Stimulated activated CD4-positive, alpha-beta T cell treated with anti-CD3 and anti-CD28 coated beads, Interleukin-1b, Interleukin-23, amount 100 ng/mL, for 24 hours (primary cell): ENCODE measurements at places on chromosomes 4 and X.

GRCh38 chr4:165667969-165668368, 205.1 kb upstream of the TLL1 start:
- DNase-seq, result no peak

GRCh38 chrX:40156470-40157227, 58.9 kb upstream of the BCOR start:
- DNase-seq, result no peak

DNA sequence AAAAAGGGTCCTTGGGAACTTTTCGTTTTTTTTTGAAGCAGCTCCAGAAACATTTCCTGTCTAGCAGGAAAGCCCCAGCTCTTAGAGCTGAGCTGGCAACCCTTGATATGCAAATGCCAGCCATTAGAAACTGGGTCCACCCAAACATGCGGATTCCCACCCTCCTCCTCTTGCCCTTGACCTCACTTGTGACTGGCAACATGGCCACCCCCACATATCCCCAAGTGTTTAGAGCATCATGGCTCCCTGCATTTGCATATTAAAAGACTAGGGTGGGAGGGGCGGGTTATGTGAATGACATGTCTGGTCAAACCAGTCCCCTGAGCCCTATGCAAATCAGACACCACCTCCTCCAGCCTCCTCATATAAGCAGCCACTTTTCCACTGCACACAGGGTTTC, 671.1 kb downstream of the FAT4 start:
- DNase-seq, result no peak

GRCh38 chrX:12946838-12947544, 27.9 kb upstream of the TMSB4X start:
- no peak for DNase-seq

DNA sequence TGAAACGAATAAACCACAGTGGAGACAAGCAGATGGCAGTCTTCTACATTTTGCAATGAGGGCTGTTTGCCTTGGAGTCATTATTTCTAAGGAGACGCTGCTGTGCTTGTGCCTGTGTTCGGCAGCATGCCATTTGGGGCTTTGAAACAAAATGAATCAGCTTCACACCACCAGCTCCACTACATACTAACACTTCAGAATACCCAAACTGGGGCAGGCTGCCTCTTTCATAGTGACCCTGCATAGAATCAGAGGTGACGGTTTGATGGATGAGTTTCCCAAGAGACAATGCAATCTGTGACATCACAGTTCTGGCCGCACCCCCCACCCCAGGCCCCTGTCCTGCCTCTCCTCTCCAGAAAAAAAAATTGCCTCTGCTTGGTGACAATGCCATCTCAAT, 57.1 kb upstream of the MID1 start:
- DNase-seq, result no peak

DNA sequence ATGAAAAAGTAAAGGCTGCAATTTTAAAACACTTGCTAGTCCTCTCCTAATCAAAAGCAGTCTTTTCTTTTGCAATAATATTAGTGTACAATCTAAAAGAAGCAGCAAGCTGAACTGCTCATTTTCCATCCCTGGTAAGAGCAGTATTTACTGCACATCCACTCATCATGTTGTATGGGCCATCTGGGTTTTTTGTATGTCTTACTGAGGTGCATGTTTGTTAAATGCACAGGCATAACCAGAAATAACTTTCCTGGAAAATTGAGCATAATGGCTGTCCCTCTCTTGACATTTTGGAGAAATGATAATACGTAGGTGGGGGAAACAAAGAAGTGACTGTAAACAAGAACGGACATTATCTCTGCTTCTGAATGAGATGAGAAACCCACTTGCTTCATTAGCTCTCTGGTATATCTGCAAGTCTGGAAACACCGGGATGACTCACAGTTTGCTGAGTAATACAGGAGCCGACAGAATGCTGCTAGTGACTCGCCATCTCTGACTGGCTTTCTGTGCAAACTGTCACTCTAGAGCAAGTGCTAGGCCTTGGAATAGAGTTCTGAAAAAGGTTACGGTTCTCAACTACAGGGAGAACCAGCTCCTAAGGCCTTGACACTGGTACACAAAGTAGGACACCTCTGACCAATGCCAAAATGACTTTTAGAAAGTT, 85.7 kb upstream of the MTM1 start:
- peak; percentile 44 for DNase-seq

GRCh38 chrX:110657073-110657472, 138.5 kb downstream of the CHRDL1 start:
- DNase-seq, result no peak

DNA sequence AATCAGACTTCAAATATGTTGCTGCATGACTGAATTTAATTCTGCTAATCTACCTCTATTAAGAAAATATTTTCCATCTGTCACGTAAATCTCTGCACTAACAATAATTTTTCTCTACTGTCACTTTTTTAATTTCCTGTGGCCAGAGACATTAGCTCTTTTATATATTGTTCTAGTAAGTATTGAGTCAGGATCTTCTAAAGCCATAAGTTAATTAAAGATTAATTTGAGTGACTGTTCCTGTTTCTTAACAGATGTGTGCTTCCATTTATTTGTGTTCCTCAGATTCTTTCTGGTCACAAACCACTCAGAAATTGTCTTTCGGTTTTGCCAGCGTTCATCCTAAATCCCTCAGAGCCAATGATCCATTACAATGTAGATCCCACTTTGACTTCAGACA, 2.4 kb upstream of the SMR3B start:
- DNase-seq, result no peak

GRCh38 chr4:35966566-35966965, 277.7 kb downstream of the ARAP2 start:
- no peak for DNase-seq

GRCh38 chr4:98663226-98664006, 5.0 kb upstream of the TSPAN5 start:
- peak; percentile 34 for DNase-seq

DNA sequence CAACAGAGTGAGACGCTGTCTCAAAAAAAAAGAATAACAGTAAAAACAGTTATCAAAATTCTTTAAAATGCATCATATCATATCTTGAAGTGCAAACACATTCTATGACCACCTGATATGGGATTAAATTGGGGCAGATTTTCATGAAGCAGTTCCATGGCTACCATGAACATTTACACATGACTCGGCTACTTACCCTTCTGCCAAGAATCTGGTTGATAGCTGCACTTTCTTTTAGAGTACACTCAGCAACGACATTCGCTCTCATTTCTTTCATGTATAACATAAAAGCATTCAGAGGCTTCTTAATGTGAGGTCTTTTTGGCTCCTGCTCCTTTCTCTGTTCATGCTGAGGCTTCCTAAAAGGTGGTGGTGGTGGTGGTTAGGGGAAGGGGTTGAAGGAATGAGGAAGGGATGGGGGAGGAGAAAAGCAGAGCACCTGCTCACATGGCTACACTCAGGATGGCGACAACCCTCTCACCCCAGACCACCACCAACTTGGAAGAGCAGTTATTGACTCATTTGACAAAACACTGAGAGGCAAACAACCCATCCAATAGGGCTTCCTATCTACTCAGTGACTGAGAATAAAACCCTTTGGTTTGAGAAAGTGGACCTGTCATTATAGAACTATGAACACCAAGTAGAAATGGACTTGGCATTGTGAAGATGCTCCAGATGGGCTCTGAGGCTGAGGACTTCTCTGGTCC, 88.5 kb downstream of the HADH start:
- no peak for DNase-seq

DNA sequence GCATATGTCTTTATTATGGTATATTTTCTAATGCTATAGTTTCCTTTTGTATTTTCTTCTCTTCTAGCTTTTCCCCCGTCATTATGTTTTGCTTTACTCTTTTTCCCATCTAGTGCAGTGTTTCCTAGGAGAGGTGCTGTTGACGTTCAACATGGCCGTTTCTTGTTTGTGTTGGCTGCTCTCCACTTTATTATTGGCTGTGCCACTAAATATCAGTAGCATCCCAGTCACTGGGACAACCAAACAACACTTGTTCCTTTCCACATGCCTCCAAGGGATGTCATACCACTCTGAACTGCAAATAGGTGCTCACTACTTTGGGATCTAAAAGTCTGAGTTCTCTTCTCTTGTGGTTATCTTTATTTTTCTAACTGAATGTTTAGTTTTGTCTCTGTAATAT, 26.5 kb downstream of the GBA3 start:
- no peak for DNase-seq

DNA sequence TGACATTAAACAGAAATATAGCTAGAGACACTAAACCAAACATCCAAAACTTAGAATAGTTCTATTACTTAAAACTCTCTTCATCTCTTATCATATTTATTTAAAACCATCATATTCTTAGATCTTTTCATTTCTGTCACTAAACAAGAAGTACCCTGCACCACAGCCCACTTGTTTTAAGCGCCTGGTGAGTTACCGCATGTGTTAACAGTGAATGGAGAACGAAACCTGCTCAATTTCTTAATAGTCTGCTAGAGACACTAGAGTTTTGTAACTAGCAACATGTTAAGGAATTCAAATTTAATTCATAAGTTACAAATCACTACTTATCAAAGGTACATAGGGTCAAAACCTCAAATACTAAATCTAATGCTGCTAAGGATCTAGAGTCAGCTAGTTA, 111.5 kb downstream of the FBXW7 start:
- DNase-seq, result no peak

- no peak for DNase-seq
Measured at GRCh38 chrX:65987811-65988210, 52.1 kb downstream of the VSIG4 start.

DNA sequence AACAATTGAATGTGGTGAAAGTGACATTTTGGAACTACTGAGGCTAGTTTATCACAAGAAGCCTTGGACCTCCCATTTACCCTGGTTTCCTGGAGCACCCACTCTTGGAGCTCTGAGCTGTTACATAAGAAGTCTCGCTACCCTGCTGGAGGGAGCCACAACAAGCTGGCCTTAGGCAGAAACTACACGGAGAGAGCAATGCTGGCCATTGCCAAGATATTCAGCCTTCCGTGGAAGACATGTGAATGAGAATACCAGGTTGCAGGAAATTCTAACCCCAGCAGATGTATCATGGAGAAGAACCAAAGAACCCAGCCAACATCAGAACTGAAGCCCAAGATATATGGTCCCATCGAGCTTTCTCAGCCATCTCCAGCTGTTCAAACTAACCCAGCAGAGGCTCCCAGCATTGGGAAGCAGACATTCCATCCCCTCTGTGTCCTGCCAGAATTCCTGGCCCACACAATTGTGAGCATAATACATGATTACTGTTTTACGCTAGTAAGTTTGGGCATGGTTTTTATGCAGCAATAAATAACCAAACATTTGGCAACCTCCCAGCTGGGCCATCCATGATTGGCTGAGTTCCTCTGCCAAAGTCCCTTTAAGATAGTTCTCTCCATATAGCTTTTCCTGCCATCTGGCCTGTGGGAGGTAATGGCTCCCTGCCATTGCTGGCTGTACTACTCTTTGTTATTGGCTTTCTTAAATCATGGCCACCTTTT, 17.9 kb upstream of the PDE5A start:
- no peak for DNase-seq

GRCh38 chr4:136637071-136637777, 895.1 kb downstream of the PCDH18 start:
- DNase-seq, result no peak

DNA sequence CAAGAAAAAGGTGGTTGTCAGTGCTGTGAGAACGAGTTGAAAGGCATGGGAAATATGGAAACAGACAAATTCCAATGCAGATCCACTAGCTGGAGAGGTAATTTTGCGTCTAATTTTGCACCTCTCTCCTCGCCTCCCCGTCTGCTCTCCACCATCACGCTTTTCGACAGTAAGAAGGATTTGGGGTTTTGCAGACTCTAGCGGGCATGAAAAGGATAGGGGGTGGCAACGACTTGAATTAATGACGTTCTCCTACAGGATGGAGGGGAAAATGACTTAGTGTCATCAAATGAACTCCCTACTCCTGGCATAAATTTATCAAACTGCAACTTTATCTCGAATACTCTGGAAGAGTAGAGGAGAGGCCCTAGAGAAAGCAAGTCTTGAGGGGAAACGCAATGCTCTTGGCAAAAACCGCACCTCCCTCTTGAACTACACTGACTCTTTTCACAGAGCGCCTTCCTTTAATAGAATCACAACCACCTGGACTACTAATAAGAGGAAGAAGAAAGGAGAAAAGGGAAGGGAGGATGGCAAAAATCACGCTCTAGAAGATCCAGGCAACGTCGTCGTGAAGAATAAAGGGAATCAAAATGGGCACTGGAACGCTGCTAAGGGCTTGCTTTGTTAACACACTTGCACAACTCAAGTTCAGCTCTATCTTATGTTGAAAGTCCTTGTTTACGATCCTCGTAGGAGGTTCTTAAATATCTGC, 871 bp upstream of the SLITRK2 start:
- DNase-seq, result no peak

DNA sequence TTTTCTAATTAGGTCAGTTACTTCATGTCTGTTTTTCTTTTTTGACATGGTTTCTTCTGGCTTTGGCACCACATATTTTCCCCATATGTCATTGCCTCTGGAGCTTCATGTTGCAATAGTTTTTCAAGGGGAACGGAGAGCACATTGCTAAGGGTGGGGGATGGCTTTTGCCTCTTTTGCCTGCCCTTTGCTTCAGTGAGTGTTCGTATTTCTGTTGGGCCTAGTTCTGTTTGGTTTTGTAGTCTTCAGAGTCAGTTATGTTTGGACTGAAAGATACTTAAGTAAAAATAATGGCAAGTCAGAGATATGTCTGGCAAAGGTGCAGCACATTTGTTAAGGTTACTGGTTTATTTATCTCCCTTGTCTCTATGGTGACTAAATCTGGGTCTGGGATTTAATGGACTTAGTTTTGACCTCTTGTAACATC, 29.1 kb downstream of the FHL1 start:
- no peak for DNase-seq
